ENCODE measurements at places on chromosomes 4 and X.
A peak's percentile ranks its signal among the peaks of the same experiment; 100 is the strongest.

DNA sequence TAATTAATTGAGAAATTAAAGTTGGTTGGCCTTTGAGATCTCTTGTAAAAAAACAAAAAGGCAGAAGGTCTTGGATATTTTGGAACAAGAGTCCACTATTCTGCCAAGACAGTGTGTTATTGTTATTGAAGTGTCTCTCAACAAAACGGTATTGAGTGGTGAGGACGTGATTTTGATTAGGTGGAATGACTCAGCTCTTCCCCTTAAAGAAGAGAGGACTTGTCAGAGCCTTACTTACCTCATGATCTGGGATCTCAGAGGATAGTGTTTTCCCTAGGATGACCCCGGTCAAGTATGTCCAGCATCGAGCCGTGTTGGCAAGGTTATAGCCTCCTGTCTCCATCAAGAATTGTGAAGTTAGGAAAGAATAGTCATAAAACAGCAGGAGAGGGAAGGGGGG is 110.9 kb downstream of the HDAC8 start:
- DNase-seq = no peak

DNA sequence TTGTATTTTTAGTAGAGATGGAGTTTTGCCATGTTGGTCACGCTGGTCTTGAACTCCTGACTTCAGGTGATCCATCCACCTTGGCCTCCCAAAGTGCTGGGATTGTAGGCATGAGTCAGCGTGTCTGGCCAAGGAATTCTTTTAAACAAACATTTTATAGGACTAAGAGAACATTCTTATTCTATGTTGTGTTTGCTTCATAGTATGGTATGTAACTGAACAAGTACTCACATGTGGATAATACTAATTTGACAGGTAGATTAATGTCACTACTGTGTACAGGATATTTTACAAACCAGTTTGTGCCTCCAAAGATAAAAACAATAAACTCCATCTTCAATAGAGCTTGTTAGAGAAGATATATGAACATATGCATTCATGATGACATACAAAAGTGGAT is 1353.4 kb downstream of the PCDH7 start:
- DNase-seq = no peak

DNA sequence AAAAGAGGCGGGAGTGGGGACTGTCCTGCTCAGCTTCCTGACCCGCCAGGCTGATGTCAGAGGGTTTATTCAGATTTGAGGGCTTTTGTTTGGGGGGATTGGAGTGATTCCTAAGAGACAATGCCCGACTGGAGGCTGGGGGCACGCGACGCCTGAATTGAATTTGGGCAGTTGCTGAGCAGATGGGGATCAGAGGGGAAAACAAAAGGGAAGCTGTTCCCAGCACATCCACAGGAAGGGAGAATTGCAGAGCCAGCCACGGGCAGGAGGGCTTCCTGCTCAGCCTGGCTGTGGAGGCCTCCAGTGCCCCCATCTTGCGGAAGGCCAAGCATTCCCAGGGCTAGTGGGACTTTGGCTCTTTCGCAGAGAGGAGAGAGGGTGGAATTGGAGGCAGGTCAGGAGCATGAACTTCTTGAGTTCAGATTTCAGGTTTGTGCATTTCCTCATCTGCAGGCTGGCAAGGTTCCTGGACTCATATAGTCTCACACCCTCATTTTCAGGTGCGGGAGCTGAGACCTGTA is 162.8 kb downstream of the NHS start:
- peak; percentile 46 for DNase-seq

GRCh38 chr4:53907772-53908171 is 156.6 kb downstream of the CHIC2 start:
- no peak for DNase-seq

DNA sequence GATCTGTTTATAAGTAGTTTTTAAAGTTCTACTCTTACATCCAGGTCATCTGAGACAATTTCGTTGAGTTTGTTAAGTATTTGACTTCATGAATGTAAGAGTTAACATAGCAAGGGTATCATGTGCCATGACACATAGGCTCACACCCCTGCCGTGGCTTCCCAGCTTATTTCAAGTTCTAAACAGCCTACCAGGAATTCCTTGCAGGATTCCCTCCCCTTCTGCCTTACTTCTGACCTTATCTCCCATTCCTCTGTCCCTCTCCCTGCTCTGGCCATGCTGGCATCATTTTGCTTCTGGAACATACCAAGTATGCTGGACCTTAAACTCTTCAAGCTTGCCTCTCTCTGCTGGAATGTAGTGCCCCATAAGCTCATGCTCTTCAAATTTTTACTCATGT is 369.9 kb upstream of the PCDH7 start:
- no peak for DNase-seq

- no peak for DNase-seq
Measured at GRCh38 chr4:40246011-40246900, 49.4 kb downstream of the RHOH start.

GRCh38 chr4:5618051-5618960 is 90.1 kb downstream of the EVC2 start:
- no peak for DNase-seq

DNA sequence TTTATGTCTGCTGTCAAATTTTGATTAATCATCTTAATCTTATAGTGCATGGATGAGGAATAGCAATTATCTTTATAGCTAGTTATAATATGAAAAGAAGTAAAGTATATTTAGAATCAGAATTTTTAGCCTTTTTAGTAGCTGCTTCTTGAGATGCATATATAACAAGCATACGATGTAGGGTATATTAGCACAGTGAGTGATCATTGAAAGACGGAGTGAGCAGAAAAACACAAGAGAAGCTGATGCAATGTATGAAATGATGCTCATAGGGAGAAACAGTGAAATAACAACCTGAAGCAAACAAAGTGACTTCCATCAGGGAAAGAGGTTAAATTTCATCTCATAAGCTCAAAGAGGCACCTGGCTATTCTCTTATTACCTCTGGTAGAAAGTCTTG is 77.0 kb downstream of the GLRA3 start:
- no peak for DNase-seq

DNA sequence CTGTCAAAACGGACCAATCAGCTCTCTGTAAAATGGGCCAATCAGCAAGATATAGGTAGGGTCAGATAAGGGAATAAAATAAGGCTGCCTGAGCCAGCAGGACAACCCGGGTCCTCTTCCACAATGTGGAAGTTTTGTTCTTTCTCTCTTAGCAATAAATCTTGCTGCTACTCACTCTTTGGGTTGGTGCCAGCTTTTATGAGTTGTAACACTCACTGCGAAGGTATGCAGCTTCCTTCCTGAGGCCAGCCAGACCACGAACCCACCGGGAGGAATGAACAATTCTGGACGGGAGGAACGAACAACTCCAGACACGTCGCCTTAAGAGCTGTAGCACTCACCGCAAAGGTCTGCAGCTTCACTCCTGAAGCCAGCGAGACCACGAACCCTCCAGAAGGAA is 287.8 kb downstream of the RAPGEF2 start:
- no peak for DNase-seq

DNA sequence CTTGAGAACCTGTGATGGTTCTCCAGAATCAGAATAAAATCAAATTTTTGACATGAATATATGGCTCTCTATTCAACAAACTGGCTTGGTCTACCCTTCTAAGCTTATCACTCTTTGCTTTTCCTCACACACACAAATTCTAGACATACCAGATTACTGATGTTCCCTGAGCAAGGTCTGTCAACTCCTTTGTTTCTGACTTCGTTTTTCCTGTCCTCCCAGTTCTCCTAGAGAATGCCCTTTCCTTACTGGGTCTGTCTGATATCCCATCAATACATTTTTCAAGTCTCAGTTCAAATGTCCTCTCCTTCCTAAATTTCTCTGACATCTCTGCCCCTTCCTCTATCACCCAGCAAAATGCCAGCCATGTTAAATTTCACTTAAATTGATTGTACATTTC is 202.1 kb upstream of the IGFBP7 start:
- no peak for DNase-seq

GRCh38 chr4:187887906-187888305 is 107.7 kb upstream of the ZFP42 start:
- DNase-seq = no peak

DNA sequence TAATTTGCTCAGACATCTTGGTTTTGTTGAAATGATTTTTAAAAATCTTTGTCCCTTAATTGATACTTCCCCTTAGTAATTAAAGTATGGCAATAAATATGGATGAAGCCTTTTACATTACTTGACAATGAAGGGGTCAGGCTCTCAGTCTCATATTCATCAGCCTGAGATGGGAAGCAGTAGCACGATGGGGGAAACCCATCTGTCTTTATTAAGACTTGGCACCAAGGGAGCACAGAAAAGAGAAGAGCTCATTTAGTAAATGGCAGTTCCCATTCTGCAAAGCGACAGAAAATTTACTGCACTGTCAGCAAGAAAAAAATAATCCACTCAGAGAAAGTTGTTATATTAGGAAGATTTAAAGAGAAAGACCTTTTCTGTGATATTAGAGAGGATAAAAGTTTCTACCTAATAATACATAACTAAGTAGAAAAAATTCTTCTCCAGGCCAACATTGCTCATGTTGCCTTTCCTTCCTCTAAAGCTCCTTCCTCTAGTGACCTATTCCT is 7.9 kb upstream of the SERTM2 start:
- no peak for DNase-seq

GRCh38 chrX:41148553-41148952 is 63.3 kb downstream of the USP9X start:
- no peak for DNase-seq

GRCh38 chr4:126057371-126057770 is 742.6 kb downstream of the FAT4 start:
- DNase-seq = no peak

- no peak for DNase-seq
Measured at GRCh38 chrX:4830880-4831557, 1117.6 kb upstream of the PRKX start.

DNA sequence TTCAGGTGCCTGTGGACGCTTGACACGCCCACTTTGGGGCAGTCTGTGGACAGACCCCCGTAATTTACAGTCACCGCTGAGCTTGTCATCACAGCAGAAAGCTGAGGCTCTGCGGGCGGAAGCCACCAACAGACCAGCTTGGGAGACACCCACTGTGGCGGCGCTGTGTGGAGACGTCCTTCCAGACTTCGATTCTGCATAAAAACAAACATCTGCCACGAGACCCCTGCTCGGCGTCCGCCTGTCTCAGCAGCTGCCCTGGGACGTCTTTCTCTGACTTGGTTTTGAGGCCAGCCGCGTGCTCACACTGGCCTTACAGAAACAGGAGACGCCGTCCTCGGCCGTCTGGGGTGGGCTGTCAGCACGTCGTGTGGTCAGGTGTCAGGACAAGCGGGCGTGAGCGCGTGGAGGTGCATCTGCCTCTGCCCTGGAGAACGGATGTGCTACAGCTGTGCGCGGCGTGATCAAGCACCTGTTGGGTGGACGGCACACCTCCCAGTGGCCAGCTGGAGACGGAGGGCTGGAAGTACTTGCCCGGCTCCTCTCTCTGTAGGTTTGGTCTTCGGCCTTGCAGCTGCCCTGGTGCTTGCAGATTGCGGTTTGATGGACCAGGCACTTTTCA is 37.5 kb downstream of the PIGG start:
- no peak for DNase-seq

GRCh38 chr4:148207068-148207467 is 235.1 kb downstream of the NR3C2 start:
- DNase-seq = no peak

- peak; percentile 49 for DNase-seq
Measured at GRCh38 chr4:41865306-41865980, 69.8 kb upstream of the TMEM33 start.

DNA sequence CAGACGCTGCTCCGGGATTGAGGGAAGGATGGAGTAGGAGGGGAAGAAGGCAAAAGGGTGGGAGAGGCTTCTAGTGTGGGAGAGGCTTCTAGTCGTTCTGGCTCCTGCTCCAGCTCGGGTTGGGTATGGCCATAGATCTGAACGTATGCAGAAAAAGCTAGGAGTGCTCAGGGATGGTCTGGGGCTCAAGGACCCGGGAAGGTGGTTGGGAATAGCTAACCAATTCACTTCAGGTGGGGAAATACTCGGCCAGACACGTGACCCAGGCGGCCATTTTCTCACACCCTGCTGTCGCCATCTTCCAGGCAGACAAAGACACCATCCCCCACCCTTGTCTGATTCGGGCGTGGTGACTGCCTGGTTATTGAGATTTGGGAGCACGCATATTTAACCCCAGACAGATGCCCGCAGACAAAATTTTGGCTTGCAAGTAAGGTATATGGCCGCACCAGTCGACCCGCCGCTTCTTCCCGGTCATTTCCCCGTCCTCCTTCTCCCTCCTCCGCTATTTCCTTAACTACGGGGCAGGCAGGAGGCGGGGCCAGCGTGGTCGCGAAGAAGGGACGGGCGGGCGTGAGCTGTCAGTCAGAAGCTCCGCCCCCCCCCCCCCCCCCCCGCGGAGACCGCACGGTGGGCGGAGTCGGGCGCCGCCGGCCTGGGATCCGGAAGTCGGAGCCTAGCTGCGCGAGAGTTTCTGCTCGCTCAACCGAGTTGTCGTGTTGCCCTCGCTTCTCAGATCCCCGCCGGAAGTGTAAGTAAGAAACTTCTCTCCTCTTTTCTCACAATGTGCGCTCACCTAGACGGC is at the start of gene GNL3L:
Gene GNL3L, plus strand, starts transcription at position 668 of the 805 bp plus-strand sequence. CDS start 2,348 bp downstream, outside the sequence.
- DNase-seq = peak; percentile 93

- DNase-seq = no peak
Measured at GRCh38 chr4:154030152-154030551, 241.3 kb upstream of the SFRP2 start.

DNA sequence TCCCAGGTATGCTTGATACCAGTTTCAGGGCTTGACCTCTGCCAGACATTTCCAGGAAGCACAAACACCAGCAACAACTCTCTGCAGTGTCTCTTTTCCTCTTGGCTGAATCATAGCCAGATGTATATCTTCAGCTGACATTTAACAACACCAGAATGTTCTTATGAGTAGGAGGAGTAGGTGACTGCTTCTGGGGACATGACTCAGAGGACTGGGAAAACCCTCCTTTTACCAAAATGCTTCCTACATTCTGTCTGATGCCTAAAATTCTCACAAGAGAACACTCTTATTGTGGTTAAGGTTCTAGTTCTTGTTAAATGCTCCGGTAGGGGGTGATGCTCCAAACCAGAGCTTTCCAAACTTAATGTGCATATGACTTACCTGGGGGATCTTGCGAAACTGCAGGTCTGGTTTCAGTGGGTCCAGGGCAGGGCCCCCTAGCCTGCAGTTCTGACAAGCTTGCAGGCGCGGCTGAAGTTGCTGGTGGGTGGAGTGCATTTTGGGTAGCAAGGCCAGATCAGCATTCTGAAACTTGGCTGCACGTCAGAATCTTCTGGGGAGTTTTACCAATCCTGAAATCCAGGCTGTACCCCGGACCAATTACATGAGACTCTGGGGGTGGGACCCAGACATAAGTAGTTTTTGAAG is 329.3 kb upstream of the RPS6KA3 start:
- DNase-seq = no peak
